CD4-positive, alpha-beta T cell treated with Interleukin-6 at 100 ng/mL for 8 hours (primary cell): ENCODE measurements at places on chromosomes 3 and 15.
A peak's percentile ranks its signal among the peaks of the same experiment; 100 is the strongest.

DNA sequence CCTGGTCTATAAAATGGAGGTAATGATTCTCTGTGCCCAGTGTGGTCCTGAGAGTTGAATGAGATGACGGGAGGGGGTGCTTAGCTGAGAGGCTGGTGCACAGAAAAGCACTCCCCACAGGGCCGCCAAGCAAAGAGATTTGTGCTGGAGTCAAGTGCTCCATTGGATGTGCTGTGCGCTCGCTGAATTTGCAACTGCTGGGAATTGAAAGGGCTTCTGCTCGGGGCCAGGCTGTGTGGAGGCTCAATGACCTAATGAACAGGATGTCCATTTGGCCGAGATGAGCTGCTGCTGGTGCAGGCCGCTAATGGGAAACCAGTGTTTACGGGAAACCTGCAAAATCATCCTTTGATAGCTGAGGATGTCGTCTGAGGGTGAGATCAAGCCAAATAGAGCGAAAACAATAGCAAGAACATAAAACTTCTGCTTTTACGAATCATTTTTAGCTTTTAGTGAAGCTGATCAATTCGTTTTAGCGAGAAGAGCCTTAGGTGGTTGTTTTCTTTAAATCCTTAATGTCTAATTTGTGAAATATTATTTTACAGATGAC is 211.7 kb downstream of the GABRG3 start:
- DNase-seq, result no peak

DNA sequence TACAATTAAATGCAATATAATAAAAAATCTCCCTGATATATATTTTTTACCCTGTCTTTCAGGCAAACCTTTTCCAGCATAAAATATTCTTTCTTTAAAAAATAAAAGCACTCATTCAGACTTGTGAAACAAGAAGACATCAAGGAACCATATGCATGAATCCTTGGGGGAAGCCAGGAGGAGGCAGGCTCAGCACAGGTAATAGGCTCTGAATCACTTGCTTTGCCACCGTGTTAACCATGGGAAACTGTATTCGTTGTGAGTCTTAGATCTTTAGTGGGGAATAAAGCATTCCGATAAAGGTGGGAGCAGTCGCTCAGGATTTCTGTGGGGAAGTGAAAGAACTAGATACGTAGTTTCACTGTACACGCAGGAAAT is 42.4 kb downstream of the FBN1 start:
- DNase-seq, result no peak

DNA sequence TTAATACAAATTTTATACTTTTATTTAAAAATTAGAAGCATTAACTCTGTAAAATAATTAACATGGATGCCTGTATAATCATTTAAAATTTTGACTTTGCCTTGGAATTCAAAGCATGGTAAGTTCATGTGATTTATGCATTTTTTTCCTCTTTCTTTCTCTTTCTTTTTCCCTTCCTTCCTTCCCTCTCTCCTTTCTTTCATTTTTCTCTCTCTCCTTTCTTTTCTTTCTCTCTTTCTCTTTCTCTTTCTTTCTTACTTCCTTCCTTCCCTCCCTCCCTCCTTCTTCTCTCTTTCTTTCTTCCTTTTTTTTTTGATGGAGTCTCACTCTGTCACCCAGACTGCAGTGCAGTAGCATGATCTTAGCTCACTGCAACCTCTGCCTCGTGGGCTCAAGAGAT is 53.8 kb upstream of the P3H2 start:
- no peak for DNase-seq

DNA sequence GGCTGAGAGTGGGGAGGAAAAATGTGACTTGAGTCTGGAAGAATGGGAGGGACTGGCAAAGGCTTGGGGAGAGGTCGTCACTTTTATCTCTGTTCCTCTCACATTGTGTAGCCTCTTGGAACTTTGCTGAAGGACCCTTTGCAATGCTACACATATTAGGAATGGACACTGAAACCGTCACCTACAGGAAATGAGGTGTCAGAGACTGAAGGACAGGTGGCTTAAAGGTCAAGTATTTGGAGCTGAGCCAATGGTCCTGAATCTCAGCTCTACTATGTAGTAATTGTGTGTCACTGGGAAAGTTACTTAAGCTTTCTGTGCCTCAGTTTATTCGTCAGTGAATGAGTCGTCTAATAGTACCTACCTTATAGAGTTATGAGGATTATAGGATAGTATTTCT is 14.7 kb downstream of the MCTP2 start:
- DNase-seq, result no peak

GRCh38 chr3:177800561-177800960 is 603.3 kb upstream of the TBL1XR1 start:
- DNase-seq, result no peak

GRCh38 chr15:33425142-33425541 is 114.4 kb downstream of the RYR3 start:
- DNase-seq, result no peak

- DNase-seq, result no peak
Measured at GRCh38 chr3:66957367-66957766, 40.7 kb upstream of the KBTBD8 start.

DNA sequence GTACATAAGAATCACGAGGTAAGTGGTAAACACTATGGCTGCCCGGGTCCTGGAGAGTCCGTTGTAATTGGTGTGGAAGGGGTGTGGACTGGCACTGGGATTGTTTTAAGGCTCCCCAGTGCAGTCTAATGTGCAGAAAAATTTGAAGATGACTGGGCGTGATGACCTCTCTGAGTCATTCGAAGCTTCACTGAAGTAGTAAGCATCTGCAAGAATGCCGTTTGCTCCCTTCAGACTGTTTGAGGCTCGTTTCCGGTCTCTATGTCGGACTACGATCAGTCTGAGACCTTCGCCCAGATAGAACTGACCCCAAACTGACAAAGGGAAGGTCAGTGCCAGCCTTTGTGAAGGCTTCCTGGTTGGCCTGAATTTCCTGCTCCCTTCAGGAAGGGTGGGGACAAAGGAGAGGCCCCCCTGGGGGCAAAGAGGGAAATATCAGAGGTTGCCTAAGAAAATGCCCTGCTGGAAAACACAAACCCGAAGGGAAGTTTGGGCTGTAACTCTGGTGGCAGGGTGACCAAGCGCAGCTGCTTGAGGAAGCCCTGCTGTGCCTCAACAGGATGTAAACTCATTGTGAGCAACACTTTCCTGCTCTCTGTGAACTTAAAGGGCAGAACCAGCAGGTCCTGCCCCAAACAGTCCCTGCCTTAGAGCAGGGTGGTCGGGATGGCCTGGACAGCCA is 34.6 kb downstream of the BTD start:
- peak; percentile 26 for DNase-seq

GRCh38 chr3:36918050-36918449 is 26.8 kb downstream of the TRANK1 start:
- no peak for DNase-seq

DNA sequence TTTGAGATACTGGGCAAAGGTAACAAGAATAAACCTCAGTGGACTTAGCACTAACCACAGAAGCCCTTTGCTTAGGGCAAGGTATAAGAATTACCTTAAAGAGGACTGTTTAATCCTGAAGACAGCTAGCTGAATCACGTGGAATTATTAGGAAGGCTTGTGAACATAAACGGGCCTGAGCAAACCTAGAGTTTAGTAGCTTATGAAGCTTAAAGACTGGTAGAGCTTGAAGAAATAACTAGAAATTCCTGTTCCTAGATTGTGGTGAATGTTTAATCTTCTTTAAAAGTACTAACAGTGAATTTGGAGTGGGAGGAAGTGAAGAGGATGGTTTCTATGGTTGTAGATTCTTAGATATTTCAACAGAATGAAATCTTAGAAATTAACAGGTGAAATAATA is 428.9 kb upstream of the THRB start:
- no peak for DNase-seq

- no peak for DNase-seq
Measured at GRCh38 chr3:170159933-170160332, 21.6 kb downstream of the PHC3 start.
